ENCODE measurements at places on chromosomes 3 and 15.
A peak's percentile ranks its signal among the peaks of the same experiment; 100 is the strongest.

GRCh38 chr15:99741835-99742234 is 8.6 kb upstream of the LYSMD4 start:
- no peak for DNase-seq

DNA sequence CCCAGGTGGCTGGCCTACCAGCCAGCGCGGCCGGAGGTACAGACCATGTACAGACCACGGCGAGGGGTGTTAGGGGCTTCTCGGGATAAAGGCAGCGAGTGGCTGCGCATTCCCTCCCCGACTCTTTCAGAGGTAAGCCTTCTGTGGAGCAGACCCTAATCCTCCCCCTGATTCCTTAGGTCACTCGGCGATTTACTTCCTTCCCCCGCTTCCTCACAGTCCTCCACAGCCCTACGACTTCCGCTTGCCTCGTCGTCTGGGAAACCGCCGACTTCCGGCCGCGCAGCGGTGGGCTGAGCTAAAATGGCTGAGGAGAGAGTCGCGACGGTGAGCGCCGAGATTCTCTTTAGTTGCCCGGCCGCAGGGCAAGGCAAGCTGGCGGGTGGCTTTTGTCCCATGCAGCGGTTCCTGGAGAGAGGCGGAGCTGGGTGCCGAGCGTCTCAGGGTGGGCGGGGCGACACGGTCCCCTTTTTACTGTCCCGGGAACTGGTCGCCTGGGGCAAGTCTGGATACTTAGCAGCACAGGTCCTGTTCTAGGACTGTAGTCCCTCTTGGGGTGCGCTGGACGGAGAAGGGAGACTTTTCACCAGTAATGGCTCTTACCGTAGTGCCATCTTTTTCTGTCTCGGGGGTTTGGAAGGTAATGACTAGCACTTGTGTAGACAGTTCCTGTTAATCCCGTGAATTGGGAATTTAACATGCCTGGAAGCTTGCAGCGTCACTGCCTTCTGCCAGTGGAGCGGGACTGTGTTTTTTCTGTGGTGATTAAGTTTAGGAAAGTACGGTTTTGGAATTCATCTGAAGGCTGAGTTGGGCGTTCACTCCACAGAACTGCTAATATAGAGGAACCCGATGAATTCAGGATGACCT is at the start of the genes BBS4 and HIGD2B:
Gene BBS4 (plus strand): TSS at position 283 of the 870 bp plus-strand sequence. CDS start 21 bp downstream, at position 304.
Gene HIGD2B (minus strand): TSS at position 258 of the 870 bp plus-strand sequence. CDS start 9,808 bp downstream, outside the sequence.
- peak; percentile 95 for DNase-seq

- no peak for DNase-seq
Observed at GRCh38 chr3:58048301-58048700, 40.1 kb downstream of the FLNB start.

DNA sequence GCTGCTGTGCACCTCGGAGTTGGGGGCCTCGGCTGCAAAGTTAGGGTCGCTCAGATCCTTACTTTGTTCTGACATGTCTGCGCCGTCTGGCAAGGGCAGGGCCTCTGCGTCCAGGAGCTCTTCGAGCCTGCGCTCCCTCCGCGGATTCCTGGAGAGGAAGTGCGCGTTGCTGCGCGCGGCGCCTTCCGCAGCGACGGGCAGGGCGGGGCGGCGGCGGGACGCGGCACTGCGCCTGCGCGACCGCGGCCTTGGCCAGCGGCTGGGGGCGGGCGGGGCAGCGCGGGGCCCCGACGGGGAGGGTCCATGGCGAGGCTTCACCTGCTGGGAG is at the start of gene NDN:
Gene NDN (minus strand): TSS at position 163 of the 328 bp plus-strand sequence. CDS start 88 bp downstream, at position 75.
- peak; percentile 15 for DNase-seq

DNA sequence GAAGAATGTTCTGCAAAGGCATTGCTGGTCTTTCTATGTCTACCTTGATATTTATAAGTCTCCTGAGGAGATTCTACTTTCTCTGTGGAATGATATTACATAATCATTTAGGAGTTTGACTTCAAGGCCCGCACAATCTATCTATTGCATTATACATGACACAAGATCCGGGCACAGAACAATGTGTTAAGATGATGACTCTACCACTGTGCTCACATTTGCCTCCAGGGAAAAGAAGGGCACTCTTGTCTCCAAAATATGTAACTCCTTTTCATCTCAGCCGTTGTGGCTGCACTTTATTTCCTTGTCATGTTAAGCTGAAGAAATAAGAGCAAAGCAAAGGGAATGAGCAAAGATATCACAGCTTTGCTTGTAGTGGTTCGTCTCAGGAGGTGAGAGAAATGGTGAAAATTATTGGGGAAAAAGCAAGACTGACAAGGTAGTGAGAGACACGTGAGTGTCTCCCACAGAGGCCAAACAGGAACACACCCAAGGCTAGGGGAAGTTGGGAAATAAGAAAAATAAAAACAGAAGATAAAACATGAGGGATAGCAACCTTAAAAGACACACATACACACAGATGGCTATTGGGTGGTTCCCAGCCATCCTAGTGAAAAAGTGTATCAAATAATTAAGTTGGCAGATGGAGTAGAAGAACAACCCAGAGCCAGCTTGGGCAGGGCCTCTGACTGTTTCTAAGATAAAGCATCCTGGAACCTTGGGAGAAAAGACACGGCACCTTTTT is 184.3 kb downstream of the P3H2 start:
- DNase-seq, result no peak

GRCh38 chr3:40070816-40071215 is 238.7 kb upstream of the EIF1B start:
- no peak for DNase-seq

GRCh38 chr3:197975311-197975710 is 15.3 kb downstream of the LMLN start:
- DNase-seq, result no peak

DNA sequence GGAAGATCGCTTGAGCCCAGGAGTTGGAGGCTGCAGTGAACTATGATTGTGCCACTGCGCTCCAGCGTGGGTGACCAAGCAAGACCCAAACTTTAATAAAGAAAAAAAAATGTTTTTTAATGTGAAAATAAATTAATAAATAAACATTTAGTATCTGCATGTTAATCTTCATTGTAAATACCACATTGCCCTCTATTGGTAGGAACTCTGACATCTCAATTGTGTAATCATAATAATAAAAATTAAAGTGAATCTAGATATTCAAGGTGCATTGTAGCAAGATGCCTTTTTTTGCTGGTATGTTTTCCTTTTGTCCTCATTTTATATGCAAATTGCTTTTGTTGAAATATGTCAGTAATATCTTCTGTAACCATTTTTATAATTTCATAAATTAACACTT is 95.0 kb upstream of the LIMD1 start:
- peak; percentile 72 for DNase-seq

DNA sequence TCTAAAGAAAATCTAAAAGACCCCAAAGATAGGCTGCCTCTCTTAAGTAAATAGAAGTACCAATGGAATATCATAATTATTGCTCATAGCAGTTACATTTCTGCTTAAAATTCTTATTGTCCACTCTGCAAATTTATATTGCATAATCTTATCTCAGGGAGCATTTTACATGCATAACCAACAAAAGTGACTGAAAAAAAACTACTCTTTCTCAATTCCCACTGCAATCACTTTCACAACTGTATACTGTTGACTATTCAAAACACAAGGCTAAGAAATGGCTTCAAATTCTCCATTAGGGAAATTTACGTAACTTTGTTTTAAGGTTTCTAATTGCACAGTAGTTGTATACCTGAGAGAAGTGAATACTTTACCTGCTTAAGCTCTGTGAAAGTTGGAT is 56.3 kb downstream of the HMG20A start:
- DNase-seq, result no peak

DNA sequence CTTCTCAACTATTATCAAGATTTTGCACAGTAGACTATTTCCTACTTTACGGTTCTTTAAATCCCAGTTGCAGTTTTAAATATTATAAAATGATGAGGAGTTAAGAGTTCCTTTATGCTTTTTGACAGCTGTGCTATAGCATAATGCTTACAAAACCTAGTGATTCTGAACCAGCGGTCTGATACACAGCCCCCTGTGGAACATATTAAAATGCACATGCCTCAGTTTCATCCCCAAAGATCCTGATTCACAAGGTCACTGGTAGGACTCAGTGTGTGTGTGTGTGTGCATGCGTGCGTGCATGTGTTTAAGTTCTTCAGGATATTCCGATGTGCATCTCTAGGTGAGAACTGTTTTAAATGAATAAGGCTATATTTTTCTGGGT is 330.1 kb upstream of the TPM1 start:
- no peak for DNase-seq

- no peak for DNase-seq
Observed at GRCh38 chr3:107794664-107795443, 272.1 kb downstream of the BBX start.

DNA sequence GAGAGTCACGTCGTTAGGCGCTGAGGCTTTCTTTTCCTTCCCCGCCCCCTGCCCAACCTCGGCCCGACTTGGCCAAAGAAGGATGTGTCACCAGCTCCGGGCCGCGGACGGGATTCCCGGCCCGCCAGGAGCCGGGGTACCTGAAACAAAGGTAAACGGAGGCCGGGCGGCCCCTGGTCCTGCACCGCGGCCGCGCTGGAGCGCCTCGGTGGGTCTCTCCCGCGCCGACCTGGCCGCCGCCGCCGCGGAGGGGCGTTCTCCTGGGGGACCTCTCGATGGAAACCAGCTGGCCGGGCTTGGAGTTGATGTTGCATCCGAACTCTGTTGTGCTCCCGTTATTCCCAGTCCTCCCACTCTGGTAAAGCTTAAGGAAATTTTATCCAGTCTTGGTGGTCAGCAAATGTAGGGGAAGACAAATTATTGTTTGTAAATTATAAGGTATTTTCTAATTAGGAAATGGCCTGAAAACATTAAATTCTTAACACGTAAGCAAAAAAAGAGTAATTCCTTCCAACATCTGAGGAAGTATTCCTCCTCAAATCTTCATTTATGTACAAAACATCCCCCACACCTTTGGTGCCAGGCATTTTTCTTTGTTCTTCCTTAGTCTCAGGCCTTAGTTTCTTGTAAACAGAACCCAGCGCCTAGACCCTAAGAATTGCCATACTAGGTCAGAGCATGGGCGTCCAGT is 888 bp downstream of the PPP2R3A start:
- no peak for DNase-seq

DNA sequence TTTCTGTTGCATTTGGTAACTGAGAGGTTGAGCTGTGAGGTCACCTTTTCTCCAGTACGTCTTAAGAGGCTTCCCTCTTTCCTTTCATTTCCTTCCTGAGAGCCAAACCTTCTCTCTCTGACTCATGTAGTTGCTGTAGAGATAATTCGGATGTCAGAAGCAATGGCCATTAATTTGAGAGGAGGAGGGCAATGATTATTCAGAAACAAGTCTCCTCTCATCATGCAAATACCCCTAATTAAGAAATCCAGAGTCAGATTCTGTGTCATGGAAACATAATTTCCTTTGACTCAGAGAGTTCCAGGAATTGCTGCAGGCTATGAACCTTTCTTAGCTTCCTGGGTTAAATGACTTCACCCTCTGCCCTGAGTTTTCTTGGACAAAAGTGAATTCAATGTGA is 59.0 kb upstream of the GSK3B start:
- DNase-seq, result no peak

DNA sequence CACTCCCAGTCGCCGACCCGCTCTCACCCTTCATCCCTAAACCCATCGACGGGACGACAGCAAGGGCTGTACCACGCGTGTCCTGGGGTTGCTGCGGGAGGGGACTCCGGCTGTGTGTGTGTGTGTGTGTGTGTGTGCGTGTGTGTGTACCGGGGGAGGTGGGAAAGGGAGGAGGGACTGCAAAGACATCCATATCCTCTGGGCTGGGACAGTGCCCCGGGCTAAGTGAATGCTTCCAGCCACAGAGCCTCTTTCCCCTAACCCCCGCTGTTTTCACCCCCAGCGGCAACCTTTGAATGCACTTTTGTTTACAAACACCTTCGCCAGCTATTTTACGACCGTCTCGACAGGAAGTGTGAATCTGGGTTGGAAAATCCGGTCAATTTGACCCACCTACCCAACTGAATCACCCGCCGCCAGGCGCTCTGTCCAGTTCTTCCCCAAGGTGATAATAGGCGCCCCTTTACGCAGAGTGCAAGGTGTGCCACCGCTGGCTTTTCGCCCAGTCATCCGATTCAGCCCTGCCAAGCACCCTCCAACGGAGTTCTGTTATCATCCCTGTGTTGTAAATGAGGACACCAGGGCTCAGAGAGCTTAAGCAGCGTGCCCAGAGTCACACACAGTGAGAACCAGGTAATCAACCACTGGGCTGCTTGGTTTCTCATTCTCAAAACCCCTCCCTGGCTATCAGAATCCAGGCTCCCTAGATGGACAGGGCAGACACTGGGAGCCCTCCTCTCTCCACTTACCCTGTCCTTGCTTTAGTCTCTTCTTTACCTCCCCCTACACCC is 739 bp upstream of the AMOTL2 start:
- DNase-seq, result no peak

DNA sequence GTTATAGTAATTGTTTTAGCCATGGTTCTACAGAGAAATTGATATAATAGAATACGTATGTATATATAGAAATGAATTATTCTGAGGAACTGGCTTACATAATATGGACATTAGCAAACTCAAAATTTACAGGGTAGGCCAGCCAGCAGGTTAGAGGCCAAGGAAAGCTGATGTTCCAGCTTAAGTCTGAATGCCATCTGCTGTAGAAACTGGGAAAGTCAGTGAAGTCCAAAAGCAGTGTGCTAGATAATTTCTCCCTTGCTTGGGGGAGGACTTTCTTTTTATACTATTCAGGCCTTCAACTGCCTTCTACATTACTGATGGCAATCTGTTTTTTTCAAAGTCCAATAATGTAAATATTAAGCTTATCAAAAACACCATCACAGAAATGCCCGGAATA is 1174.7 kb downstream of the ZPLD1 start:
- DNase-seq, result no peak

DNA sequence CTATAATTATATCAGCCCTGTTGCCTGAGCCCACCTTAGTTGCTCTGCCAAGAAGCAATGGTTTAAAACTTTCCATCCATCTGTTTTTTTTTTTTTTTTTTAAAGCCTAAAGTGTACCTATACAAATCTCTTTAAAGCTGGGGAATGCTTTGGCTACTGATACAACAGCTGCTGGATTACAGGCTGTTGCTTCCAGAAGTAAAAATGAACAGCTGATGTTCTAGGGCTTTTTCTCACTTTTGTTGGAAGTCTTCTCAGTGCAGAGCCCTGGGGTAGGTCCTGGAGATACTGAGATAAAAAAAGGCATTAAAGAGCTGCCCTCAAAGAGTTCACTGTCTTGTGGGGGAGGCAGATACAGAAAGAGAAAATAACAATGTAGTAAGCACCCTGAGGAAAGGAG is 218.1 kb downstream of the NLGN1 start:
- DNase-seq, result no peak

GRCh38 chr3:9785602-9786001 is 6.7 kb downstream of the TADA3 start:
- no peak for DNase-seq

GRCh38 chr3:118628704-118629341 is 405.8 kb downstream of the IGSF11 start:
- peak; percentile 11 for DNase-seq

GRCh38 chr3:139608108-139608380 is 68.5 kb upstream of the RBP1 start:
- no peak for DNase-seq

DNA sequence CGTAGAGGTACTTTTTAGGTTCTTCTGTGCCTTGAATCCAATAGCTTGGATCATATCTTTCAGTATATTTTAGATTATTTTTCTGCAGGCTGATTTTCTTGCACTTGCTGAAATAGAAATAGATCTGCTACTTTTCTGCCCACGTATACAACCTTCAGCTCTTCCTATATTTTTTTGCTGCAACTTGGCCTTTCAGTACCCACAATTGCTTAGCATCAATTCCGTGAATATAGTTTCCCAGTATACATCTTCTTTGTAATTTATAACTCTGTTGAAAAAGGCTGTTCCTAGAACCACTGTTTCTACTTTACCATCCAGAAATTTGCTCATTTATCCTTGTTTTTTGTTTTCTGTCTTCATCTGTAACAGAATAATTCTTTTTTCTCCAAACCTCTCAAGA is 36.2 kb downstream of the GTF2E1 start:
- DNase-seq, result peak; percentile 14

Measured in inflammatory macrophage (primary cell).